Stimulated activated CD8-positive, alpha-beta memory T cell treated with anti-CD3 and anti-CD28 coated beads, Interleukin-2, amount 100 ng/mL, for 1 hour (primary cell): ENCODE measurements at places on chromosomes 12 and 14.

DNA sequence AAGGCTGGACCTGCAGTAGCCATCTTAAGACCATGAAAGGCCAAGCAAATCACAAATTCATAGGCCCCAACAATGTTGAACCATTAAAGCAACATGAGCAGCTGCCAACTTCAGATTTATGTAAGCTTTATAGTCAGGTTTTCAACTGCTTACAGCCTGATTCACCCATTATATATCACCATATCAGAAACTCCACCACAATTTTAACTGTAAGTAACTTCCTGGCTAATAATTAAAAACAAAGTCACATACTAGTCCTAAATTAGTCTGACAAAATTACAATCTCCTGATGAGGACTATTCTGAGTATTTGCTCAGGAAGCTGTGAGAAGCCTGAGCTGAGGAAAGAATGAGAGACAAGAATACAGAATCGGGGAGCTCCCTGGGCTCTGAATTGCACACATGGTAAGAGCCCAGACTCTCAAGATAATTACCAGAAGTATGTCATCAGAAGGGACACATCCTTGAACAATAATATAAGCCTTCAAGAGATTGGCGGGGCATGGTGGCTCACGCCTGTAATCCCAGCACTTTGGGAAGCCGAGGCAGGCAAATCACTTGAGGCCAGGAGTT lies 55.1 kb downstream of the NUMB start:
- DNase-seq: no peak

GRCh38 chr14:68020493-68020892 lies 200.9 kb downstream of the RAD51B start:
- DNase-seq: no peak

DNA sequence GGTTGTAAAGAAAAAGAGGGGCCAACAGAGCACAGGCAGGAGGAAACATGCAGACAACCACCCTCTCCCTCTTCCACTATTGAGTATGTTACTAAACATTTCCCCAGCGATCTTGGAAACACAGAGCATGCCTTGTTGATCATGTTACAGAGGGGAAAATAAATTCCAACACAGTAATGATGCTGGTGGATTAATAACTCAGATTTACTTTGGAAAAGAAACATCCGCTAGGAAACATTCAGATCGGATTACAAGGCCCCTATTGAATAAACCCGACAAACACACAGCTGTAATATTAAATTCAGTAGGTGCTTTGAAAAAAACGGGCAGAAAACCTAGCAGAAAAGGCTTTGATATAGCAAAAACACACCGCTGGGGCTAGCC lies 5.4 kb downstream of the BMP4 start:
- DNase-seq: no peak

DNA sequence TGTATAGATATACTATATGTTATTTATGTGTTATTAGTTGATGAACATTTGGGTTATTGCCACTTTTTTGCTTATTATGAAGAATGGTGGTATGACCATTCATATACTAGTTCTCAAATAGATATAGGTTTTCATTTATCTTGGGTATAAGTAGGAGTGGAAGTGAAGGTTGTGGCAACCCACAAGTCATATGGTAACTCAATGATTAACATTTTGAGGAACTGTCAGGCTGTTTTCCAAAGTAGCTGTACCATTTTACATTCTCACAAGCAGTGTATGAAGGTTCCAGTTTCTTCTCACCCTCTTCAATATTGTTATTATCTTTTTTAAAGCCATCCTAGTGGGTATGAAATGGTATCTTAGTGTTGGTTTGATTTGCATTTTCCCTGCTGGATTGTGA lies 19.0 kb upstream of the MSRB3 start:
- no peak for DNase-seq

- no peak for DNase-seq
Observed at GRCh38 chr14:78725086-78725485, 554.9 kb downstream of the NRXN3 start.

- DNase-seq: no peak
Observed at GRCh38 chr14:77109656-77110055, 11.6 kb downstream of the CIPC start.

DNA sequence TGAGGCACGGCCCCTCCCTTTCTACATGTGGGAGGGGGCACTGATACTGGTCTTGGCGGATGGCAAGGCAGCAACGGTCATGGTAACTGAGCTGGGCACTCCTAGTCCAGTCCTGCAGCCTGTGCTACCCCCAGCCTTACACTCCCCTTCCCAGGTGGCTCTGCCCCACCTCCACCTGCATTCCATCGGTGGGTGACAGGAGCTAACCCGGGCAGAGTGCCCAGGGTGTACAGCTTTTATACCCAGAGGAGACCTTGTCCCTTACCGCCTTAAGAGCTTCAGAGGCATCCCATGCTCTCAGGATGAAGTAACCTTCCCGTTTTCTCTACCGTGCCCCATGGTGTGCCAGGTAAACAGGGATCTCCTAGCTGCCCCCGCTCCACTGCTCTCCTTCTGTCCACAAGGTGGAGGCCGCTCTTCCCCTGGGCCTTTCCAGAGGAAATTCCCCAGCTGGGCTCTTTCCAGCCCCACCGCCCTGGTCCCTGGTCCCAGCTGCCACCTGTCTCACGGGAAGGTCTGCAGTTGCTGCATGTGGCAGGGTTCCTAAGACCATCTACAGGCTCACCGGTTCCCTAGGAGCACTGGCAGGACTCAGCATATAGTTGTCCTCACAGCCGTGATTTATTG lies 20.5 kb downstream of the BRI3BP start:
- DNase-seq: no peak

GRCh38 chr14:75430526-75430925 lies 2.7 kb downstream of the JDP2 start:
- DNase-seq: no peak

GRCh38 chr12:6607751-6608591 lies 792 bp upstream of the CHD4 start:
- no peak for DNase-seq

GRCh38 chr12:51887476-51888315 lies at the start of gene ANKRD33:
Gene ANKRD33 (plus strand): TSS chr12:51888103. CDS start chr12:51888187, 84 bp downstream.
- no peak for DNase-seq

DNA sequence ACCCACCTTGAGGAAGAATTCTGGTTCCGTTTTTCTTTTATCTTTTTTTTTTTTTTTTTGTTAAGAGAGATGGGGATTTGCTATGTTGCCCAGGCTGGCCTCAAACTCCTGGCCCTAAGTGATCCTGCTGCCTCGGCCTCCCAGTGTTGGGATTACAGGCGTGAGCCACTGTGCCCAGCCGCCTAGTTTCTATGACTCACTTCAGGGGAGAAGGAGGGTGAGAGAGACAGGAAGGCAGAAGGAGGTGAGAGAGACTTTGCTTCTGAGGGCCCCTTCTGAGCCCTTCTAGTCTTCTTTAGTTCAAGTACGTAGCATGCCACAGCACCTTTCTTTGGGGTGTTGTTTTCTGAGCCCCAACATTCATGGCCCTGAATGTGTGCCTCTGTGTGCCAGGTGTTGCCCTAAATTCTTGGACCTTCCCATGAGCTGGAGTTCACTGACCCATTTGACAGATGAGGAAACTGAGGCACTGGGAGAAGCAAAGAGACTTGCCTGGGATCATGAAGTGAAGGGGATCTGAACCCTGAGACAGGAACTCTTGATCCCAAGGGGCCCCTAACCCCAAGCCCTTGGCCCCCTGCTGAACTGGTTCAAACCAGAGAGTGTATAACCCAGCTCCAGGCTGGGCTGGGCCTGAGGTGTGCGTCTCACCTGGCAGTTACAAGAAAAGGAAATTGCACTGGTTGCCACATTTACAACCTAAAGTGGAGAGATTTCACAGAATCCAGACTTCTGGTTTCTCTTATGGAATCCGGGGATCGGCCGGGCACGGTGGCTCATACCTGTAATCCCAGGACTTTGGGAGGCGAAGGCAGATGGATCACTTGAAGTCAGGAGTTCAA lies 20.8 kb downstream of the SH2B3 start:
- no peak for DNase-seq

GRCh38 chr14:90903101-90903500 lies 86.9 kb upstream of the TTC7B start:
- peak; percentile 28 for DNase-seq

DNA sequence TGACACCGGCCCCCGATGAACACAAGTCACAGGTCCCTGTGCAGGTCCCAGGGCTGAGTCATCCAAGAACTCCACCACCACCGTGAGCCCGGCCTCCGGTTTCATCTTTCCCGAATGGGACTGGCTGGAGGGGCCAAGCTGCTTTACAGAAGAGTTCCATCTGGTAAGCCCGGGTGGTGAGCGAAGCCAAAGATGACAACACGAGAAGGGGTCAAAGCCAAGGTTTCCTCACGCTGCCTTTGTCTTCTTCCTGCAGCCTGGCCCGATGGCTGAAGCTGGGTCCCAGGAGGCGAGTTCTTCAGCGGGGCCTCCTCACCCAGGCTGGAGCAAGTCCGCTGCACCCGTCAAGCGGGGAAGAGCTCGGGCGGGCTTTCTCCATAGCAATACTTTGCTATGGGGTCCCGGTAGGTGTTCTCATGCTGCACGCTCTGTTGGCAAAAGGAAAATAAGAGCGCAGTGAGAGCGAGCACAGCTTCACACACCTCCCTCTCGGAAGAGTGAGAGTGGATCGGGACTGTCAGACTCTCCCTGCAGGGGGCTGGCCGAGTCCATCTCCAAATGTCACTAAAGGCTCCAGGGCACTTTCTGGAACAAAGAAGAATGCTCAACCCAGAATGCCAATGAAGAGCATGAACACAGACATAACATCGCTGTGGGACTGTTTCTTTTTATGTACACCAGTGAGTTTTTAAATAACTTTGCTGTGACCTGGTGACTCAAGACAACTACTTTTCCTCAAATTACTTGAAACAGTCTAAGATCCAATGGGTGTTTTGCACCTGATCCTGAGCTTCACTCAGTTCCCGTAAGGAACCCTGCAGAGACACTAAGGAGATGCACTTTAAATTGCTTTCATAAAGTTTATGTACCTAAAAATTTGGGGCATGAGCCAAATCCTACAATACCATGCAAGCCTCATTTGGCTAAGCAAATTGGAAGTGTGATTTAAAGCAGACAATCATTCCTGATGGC lies 20.1 kb downstream of the SPRING1 start:
- no peak for DNase-seq

DNA sequence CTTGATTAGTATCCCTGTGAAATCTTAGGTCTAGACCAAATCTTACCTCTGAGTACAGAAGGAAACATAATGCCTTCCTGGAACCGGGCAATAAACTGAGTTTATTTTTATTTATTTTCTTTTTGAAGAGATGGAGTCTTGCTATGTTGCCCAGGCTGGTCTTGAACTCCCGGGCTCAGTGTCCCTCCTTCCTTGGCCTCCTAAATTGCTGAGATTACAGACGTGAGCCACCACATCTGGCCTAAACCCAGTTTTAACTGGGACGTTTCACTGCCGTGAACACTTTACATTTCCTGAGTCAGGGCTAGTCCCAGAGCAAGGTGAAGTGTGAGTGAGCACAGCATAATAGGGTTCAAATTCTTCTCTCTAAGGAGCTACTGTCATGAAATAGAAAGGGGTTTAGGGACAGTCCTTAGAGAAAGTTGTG lies 671 bp downstream of the GUCY2C start:
- no peak for DNase-seq

DNA sequence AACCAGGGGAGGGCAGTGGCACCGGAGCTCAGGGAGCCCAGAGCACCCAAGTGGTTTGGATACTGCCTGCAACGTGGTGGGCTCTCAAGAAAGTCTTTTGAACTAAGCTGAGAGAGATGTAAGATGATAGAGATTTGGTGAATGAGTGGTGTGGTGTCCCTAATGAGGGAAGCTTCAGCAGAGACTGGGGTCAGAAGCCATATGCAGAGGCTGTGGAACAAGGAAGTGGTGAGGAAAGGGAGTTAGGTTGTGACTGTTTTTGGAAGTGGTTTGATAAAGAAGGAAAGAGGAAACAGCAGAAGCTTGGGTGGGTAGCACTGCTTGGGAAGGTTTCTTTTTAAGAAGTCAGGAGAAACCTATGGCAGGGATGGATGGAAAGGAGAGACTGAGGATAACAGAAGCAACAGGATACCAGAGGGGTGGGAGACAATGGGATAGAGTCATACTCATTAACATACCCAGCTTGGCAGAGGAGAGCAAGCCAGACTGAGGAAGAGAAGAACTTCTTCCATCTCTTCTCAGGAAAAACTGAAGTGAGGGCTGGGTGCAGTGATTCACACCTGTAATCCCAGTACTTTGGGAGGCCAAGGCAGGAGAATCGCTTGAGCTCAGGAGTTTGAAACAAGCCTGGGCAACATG lies 24.1 kb downstream of the SLC4A8 start:
- no peak for DNase-seq

- no peak for DNase-seq
Observed at GRCh38 chr12:122969676-122970075, 3.4 kb upstream of the ABCB9 start.

DNA sequence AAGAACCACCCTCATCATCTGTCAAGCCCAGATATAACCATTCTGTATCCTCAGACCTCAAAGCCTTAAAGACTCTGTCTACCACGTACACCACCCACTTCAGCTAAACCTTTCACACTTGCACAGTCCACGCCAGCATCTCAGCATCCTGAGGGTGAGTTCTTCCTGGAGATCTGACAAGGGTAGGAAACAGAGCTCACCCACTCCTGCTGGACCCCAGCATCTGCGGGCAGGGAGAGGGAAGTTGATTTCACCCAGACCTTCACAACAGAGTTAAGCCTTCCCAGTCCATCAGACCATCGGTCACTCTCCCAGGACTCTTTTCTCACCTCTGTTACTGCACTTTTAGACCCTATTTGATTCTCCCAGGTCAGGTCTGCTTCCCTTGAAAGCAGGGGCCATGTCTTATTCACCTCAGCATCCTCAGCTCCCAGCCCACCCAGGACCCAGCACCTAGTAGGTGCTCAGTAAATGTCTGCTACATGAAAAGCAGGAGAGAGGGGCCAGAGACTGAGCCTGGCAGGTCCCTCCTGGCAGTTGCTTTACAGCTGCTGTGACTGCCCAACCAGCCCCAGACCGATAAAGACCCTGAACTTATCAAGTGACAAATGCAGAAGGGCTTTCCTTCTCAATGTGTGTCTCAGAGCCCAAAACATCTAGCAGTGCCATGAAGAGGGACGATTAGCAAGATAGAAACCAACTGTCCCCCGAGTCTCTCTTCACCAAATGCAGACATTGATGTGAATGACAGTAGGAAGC lies 34.1 kb downstream of the ANO2 start:
- DNase-seq: no peak

GRCh38 chr14:65414961-65415589 lies 2.5 kb downstream of the FUT8 start:
- no peak for DNase-seq

DNA sequence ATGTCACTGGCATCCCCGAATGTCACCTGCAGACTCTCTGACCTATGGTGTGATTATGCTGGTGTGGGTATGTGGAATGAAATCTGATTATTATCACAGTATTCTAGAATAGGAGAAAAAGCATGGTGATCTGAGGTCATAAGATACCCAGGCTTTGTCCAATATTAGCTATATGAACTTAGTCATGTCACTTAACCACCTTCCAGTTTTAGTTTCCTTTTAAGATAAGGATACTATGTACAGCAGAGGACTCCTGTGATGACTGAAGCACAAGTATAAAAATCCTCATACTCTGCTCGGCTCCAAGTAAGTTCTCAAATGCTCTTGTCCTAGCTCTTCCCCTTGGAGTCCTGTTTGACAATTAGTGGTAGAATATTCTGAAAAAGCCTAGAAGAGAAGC lies 2.8 kb downstream of the GNS start:
- DNase-seq: no peak

GRCh38 chr12:31120392-31121008 lies 46.8 kb downstream of the DDX11 start:
- no peak for DNase-seq
